ENCODE measurements at places on chromosomes 16 and 17. TPM values are rescaled to one million over a fixed set of nuclear protein-coding genes. Genes with fewer than 3 reads are reported as not detected.

Gene IRF8
- 0.09 TPM for total RNA-seq

Gene GFAP
- 0.14 TPM for total RNA-seq

Gene ZG16
- not detected for total RNA-seq

Gene CACNG1
- total RNA-seq, result not detected

Gene SMIM36
- not detected for total RNA-seq

Gene PRRT2
- total RNA-seq, result 1.3 TPM

Gene MT1M
- total RNA-seq, result 0.74 TPM

Gene GAST
- total RNA-seq, result not detected

Gene FAM20A
- 22.9 TPM for total RNA-seq

Gene GPR139
- total RNA-seq, result not detected

Gene CLEC19A
- not detected for total RNA-seq

Gene KRTAP17-1
- not detected for total RNA-seq

Gene USH1G
- total RNA-seq, result under 0.01 TPM

Gene C17orf78
- total RNA-seq, result not detected

Gene RFFL
- 5.9 TPM for total RNA-seq

Gene PHOSPHO1
- total RNA-seq, result 0.71 TPM

Gene CCL11
- total RNA-seq, result 1.5 TPM

Gene PIMREG
- 4.3 TPM for total RNA-seq

Gene CLDN7
- total RNA-seq, result 1.6 TPM

Data from smooth muscle cell of bladder (primary cell).